ENCODE measurements at places on chromosomes 6 and 20.
A peak's percentile ranks its signal among the peaks of the same experiment; 100 is the strongest.

- no peak for DNase-seq
Measured at GRCh38 chr20:54221996-54222890, 14.4 kb downstream of the PFDN4 start.

DNA sequence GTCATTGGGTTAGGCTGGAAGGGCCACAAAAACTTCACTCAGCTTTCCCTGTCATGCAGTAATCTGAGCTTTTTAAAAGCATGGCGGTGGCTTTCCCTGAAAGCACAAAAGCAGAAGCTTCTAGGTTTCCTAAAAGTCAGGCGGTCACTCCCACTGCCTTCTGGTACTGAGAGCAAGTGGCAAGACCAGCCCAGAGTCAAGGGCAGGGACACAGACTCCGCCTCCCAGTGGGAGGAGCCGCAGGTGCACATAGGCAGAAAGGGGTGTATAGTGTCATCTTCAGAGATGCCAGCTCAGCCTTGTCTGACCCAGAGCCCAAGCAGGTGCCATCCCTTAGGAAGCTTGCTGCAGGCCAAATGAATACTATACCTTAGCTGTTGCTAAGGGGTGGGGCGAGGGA lies 18.0 kb upstream of the PACSIN1 start:
- peak; percentile 9 for DNase-seq

DNA sequence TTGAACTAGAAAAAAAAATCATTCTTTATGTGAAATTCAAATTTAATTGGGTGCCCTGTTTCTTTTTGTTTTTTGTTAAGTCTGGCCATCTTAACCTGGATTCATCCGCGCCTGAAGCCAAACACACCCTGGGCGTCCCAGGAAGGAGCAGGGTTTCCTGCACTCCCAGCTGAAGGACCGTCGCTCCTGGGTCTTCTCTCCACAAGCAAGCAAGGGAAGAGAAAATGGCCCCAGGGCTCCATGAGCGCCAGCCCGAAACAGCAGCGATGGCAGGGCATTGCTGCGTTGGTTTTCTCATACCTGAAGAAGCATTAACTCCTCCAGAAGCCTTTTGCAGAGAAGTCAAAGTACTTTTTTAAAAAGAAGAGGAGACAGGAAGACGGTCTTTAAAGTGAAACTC lies 105.4 kb upstream of the AFDN start:
- DNase-seq: no peak

DNA sequence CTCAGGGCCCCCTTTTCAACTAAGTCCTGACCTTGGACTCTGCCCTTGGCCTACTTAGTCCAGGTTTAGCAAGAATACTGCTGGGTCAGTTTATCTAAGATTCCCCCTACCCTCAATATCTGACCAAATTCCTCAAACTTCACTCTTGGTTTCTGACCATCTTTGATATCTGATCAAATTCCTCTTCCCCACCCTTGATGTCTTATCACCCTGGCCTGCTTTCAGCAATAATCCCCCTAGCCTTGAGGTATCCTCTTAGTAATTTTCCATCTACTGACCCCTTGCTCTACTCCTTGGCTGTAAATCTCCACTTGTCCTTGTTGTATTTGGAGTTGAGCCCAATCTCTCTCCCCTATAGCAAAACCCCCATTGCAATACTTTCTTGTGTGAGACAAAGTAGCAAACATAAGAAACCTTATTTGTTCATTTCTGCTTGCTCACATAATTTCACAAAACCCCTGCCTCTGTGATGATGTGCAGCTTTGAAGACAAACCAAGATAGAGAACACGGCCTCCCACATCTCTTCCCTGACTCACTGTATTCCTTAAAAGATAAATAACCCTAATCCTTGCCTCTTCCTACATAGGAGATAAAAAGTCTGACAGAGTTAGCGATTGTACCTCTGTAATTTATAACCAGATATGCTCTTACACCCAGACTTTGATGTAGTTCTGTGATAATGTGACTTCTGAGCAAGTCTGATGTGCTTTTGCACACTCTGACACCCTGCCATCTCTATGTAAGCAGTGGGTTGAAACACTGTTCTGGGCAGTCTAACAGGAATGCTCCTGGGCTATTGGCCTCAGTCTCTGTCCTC lies 13.8 kb upstream of the IYD start:
- DNase-seq: no peak

DNA sequence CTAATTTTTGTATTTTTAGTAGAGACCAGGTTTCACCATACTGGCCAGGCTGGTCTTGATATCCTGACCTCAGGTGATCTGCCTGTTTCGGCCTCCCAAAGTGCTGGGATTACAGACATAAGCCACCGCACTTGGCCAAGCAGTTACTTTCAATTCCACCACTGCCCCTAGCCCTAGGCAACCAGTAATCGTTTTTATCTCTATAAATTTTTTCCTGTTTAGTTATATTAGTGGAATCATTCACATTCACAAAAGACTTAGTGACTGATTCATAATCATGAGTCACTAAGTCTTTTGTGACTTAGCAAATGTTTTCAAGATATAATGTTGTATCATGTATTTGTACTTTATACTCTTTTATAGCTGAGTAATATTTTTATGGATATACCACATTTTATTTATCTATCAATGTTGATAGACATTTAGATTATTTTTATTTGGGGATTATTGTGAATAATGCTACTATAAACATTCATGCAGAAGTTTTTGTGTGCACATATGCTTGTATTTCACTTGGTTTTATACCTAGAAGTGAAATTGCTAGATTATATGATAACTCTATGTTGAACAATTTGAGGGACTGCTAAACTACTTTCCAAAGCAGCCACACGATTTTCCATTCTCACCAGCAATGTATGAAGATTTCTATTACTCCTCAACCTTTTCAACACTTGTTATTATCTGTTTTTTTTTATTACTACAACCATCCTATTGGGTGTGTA lies 421.4 kb upstream of the ID4 start:
- DNase-seq: no peak

- DNase-seq: no peak
Measured at GRCh38 chr6:118501765-118502164, 46.3 kb upstream of the PLN start.

GRCh38 chr6:4707011-4707410 lies 69.2 kb upstream of the CDYL start:
- DNase-seq: no peak

DNA sequence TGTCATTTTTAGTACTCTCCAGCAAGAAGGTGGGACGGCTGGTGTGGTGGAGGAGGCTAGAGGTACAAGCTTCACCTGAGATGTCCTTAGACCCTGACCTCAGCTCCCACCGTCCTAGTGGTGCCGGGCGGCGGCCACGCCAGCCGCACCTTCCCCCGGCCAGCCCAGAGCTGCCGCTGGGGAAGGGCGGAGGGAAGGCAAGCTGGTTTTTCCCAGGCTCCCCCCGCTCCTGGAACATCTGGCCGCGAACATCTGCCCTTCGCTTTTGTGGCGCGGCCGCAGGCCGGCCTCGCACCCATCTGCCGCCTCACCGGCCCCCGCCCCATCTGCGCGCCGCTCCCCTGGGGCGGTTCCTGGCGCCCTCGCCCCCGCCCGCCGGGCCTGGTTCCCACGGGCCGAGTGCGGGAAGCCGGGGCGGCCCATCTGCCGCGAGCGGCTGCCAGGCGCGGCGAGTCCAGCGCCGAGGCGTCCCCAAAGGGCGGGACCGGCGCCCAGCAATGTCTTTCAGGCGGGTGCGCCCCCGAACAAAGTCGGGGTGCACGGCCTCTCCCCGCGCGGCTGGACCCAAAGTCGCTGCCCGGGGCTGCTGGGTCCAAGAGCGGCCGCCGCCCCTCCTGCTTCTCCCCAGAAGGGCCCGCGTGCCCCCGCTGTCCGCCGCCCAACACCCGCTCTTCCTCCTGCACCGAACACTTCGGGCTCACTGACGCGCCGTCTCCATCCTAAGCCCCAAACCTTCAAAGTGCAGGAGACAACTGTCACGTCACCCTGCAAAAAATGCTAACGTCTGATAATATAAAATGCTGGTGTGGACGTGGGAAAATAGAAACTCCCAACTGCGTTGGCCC lies 17.3 kb upstream of the ID1 start:
- DNase-seq: peak; percentile 27

DNA sequence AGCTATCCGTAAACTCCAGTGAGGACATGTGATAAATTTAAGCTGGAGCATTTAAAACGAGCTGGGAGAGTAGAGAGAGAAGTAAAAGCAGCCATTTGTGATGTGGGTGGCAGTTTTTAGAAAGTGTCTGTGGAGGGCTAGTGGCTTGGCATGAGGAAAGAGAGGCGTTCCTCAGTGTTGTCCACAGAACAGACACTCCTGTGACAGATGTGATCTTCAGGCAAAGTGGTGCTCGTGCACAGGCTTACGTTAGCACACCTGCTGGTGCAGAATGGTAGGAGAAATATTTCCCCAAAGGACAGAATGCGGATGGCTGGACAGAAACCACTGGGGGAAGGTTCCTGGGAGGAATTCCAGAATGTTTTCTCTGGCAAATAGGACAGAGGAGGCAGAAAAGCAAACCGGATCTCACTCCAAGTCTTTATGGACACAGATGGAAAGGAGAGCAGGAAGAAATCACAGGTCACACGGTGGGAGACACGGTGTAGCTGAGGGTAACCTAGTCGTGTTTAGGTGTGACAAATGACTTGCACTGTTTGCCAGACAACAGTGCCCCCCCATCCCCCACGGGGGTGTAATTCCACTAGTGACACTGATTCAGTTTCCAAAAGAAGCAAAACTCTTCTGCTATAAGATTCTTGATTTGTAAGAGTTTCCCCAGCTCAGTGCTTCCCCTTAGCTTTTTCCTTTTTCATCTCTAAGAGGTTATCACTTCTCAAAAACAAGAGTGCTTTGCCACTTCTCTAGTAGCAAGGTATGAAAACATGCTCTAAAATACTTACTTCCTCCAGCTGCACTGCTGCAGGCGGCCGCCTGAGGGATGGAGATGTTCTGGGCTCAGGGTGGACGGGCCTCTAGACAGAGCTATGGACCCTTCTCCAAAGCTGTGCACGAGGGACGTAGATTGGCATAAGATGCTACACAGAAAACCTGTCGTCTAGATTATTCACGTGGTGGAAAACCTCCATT lies 293.2 kb downstream of the QKI start:
- no peak for DNase-seq

DNA sequence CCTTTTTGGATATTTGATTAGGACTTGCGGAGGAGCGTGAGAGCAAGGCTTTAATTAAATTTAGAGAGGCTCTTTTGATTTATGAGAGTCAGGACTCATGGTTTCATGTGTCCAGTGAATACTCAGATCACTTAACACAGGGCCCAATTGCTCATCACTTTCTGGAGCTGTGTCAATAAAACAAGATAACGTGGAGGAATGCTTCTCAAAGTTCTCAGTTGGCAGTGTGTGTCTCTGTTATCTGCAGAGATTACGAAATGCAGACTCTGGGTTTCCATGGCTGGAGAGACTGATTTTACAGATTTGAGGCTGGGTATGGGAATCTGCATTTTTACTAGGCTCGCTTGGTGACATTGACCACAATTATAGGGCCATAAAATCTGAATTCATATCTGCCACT lies 335.8 kb upstream of the FLRT3 start:
- DNase-seq: no peak

GRCh38 chr6:150865043-150865405 lies 478 bp upstream of the MTHFD1L start:
- DNase-seq: no peak

DNA sequence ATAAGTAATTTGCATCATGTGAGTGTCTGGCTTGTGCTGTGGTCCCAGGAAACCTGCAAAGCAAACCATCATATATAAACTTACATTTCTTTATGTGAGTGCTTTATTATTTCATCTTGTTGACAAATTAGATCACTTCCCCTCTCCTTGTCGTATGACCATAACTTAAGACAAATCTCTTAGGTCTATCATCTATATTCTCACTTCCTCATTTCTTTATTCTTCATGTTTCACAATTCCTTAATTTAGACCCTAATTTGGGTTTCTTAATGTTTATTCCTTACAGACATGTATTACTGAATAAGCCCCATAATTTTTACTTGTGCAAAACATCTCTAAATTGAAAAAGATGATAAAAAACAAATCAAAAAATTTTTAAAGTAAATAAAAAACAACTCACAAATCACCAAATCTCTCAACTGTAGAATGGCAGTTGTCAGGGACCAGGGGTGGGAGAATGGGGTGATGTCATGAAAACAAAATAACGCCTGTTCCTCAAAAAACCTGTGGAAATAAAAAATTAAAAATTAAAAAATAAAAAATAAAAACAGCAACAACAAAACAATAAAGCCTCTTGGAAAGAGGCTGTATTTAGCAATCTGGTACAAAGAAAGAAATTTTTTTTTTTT lies 49.5 kb upstream of the FBXO30 start:
- DNase-seq: no peak

GRCh38 chr6:91266156-91266555 lies 679.3 kb upstream of the MAP3K7 start:
- no peak for DNase-seq

DNA sequence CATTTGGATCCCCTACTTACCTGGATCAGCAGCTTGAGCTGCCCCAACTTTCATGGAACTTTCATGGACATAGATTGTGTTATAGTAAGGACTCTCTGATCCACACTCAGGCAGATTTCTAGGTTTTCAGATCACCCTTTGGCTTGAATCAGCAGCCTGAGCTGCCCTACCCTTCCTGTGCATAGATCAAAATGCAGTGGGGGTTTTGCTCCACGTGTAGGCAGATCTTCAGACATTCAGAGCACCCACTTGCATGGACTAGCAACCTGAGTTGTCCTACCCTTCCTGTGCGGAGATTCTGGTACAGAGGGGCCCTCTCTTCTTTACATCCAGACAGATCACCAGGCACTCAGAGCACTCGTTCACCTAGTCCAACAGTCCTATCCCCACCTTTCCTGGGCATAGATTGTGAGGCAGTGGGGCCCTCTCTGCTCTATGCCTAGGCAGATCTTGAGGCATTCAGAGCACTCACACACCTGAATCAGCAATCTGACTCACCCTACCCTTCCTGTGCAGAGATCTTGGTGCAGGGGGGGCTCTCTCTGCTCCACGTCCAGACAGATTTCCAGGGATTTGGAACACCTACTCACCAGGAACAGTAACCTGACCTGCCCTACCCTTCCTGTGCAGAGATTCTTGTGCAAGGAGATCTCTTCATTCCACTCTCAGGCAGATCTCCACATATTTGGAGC lies 705.2 kb upstream of the NRSN1 start:
- DNase-seq: no peak

DNA sequence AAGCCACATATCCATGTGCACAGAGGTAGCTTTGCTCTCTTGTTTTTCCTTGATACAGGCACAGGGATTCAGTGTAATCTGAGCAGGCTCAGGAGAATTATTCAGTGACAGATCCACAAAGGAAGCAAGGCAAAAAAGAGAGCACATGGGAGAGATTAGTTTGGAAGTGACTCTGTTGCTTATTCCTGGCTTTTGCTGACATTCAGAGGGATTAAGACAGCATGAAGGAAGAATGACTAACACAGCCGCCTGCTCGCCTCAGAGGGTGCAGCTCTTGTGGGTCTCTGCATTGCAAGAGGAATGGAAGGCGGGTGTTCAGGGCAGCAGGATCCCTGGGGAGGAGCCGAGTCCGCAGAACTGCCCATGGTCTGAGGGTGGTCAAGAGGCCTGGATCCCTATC lies 203.4 kb upstream of the KCNQ5 start:
- DNase-seq: no peak

DNA sequence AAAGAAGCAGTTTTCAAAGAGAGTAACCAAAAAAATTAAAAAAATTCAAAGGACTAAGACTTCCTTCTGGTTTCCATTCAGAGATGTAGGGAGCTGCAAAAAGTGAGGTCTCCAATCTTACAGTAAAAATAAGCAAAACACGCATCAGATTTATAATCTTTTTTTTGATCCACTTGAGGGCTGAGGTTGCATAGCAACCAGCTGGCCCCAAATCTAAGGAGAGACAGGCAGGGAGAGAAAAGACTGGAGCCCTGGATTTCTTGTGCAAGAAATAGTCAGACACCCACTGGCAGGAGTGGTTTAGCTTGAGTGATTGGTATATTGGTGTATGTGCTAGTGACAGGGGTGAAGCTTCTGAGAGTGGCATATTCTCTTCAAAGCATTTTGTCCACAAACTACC lies 135.9 kb upstream of the FUT9 start:
- DNase-seq: no peak
